Activated T-helper 17 cell treated with anti-CD3 and anti-CD28 coated beads, Interleukin-2, amount 50 U/mL, for 72 hours (primary cell): ENCODE measurements at places on chromosomes 5 and 9. TPM values are rescaled to one million over a fixed set of nuclear protein-coding genes. Genes with fewer than 3 reads are reported as not detected.
A peak's percentile ranks its signal among the peaks of the same experiment; 100 is the strongest.

CD14 gene
- total RNA-seq, result 0.39 TPM

TUT7 gene
- 42.7 TPM for total RNA-seq

- ATAC-seq, result no peak
Observed at GRCh38 chr9:82934949-82935348, 128.0 kb downstream of the RASEF start.

LRSAM1 gene
- total RNA-seq, result 22.0 TPM

SLC6A19 gene
- total RNA-seq, result not detected

GRCh38 chr5:54728588-54728915 is 211.0 kb downstream of the SNX18 start:
- no peak for ATAC-seq

MARCHF11 gene
- not detected for total RNA-seq

GRCh38 chr5:165119175-165119574 is 1613.8 kb downstream of the MAT2B start:
- ATAC-seq, result no peak

GRCh38 chr9:98568909-98569469 is 139.7 kb downstream of the GABBR2 start:
- no peak for ATAC-seq

CCL21 gene
- total RNA-seq, result not detected

- peak; percentile 59 for ATAC-seq
Observed at GRCh38 chr5:143913008-143913752, 101.2 kb downstream of the HMHB1 start.

DNA sequence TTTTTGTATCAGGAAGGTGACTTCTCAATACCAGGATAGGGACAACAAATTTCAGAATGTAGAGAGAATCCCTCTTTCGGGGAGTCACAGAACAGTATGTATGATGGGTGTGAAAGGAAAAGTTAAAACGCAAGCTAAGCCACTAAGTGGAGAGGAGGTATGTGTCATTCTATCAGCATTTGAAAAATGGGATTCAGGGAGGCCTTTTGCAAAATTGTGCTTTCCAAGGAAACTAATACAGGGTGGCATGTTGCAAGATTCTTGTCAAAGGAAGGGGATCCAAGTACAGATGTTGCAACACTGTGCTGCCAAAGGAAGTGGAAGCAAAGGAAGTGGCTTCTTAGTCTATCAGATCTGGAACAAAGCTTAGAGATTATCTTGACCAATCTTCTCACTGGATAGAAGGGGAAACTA is 12.6 kb upstream of the TNIP1 start:
- ATAC-seq, result peak; percentile 34

- ATAC-seq, result no peak
Observed at GRCh38 chr5:162096448-162096847, 28.9 kb downstream of the GABRG2 start.

- no peak for ATAC-seq
Observed at GRCh38 chr5:40367255-40367654, 312.5 kb upstream of the PTGER4 start.

ATG12 gene
- total RNA-seq, result 49.4 TPM

DNA sequence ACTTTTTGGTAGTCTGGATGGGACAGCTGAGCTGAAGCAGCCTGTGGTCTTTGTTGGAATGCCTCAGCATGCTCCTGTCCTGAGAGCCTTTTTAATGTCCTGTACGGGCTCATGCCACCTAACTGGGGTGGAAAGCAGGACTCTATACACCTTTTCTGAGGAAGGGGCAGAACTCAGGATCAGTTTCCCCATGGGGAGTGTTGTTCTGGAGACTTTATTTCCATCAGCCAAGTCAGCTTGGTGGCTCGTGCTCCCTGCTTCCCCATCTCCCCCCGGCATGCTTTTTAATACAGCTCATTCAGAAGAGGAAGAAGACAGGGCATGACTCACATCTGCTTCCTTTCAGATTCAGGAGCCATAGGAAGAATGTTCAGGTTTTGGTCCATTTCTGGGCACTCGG is 5.1 kb upstream of the SEPTIN8 start:
- no peak for ATAC-seq

- peak; percentile 48 for ATAC-seq
Observed at GRCh38 chr5:102811972-102812371, 56.9 kb downstream of the PAM start.

HIGD2A gene
- total RNA-seq, result 120 TPM

NFX1 gene
- total RNA-seq, result 32.0 TPM

PHF24 gene
- 0.16 TPM for total RNA-seq

- no peak for ATAC-seq
Observed at GRCh38 chr5:77010243-77010642, 20.0 kb upstream of the AGGF1 start.

- ATAC-seq, result no peak
Observed at GRCh38 chr9:88421348-88421747, 33.1 kb downstream of the SPIN1 start.

DNA sequence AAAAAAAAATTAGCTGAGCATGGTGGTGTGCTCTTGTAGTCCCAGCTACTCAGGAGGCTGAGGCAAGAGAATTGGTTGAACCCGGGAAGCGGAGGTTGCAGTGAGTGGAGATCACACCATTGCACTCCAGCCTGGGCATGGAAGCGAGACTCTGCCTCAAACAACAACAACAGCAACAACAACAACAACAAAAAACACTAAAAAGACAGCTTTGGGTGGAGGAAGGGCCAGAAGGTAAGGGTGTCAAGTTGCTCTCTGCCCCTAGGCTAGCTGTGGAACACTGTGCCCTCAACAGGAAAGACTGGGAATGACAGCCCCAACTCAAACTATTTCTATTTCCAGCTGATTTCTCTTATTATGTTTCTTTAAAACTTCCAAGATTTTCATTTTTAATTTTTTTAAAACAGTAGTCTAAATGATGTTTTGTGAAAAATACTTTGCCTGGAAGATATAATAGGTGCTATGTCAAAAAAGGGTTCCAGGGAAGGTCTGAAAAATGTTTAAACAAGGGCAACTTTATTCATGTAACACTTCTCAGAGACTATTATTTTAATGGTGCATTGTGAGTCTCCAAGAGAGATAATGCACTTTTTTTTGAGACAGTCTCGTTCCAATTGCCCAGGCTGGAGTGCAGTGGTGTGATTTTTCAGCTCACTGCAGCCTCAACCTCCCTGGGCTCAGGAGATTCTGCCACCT is 29.9 kb downstream of the CLINT1 start:
- ATAC-seq, result no peak

DNA sequence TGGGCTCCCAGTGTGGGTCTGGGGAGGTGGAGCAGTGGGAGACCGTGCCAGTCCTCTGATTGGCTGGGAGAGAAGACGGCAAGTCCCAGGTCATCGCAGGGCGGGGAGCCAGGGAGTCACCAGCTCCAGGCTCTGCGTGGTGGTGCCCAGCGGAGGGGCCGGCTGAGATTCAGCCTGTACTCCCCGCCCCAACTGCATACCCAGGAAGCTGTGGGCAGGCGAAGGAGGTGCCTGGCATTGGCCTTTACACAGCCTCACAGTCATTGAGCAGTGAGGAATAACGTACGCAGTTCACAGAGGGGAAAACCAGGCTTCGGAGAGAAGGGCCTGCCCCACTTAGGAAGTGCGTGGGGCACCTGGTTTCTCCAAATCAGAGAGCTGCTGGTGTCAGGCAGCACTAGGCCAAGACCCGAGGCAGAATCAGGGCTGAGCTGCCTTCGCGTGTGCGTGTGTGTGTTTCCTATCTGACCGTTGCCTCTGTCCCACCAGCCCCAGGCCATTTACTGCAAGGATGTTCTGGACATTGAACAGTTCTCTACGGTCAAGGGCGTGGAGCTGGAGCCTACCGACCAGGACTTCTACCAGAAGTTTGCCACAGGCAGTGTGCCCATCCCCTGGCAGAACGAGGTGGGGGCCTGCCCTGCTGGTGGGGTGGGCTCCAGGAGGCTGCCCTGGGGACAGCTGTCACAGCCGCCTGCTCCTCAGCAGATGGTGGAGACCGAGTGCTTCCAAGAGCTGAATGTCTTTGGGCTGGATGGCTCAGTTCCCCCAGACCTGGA is 6.2 kb upstream of the PRR7 start:
- ATAC-seq, result peak; percentile 94

DNA sequence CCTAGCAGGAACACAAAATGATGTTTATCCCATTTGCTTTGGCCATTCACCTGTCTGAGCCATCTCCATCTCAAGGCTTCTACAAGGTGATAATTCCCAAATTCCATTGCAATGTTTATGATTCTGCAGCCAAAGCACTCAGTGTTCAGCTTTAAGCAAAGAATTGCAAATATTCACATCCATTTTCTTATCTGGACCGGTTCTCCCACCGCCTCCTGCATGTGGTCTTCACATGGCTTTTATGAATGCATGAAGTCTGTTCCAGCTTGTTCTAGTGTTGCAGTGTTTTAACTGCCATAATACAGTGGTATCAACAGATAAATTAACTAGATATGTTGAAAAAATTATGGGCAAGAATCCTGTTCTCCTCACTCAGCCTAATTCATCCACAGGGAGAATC is 443.0 kb upstream of the KLF4 start:
- no peak for ATAC-seq

LRRC19 gene
- not detected for total RNA-seq

GRCh38 chr5:135934939-135935338 is 19.8 kb downstream of the LECT2 start:
- ATAC-seq, result no peak

DNA sequence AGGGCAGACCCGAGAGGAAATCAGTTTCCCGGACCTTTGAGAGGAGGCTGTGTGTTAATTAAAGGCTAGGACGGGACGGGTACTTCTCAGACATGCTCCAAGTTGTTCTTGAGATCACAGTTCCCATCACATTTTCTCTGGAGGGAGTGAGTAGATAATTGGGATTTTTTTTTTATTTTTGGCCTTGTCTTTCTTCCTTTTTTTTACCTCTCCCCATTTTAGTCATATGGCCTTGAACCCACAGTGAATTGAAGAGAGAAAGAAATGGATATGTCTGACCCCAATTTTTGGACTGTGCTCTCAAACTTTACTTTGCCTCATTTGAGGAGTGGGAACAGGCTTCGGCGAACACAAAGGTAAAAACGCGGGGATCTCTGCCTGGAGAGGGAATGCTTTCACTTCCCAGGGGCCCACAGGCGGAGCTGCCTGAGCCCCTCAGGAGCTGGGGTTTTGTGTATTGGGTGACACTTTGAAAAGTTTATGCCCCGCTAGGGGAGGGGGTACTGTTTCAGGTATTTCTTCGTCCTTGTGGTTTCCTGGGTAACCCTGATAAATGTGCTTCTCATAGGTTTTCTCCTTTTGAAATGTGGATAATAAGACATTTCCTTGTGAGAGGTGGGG is 191.8 kb downstream of the CD180 start:
- no peak for ATAC-seq

PPP1R26 gene
- total RNA-seq, result 2.5 TPM

GRCh38 chr5:139746691-139747582 is 48.7 kb upstream of the PSD2 start:
- peak; percentile 80 for ATAC-seq

LVRN gene
- 1.9 TPM for total RNA-seq

DNA sequence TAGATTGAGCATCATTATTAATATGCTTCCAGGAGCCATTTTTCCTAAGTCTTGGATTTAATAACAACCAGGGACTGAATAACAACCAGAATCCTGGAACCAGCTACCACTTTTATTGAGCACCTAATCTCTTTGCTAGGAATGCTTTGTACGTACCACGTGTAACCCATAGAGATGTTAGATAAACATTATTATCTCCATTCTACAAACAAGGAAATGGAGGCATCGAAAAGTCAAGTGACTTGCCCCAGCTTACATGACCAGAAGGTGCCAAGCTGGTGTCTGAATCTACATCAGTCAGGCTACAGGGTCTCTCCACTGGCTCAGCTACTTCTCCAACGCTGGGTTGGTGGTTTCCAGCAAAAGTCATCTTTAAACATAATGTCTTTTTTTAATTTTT is 256.1 kb upstream of the ANKRD55 start:
- no peak for ATAC-seq

GRCh38 chr9:129250786-129251185 is 72.7 kb upstream of the IER5L start:
- ATAC-seq, result no peak

RPL37 gene
- total RNA-seq, result 1,599 TPM

SLC6A7 gene
- not detected for total RNA-seq

GRCh38 chr5:61613679-61614078 is 281.6 kb downstream of the ZSWIM6 start:
- no peak for ATAC-seq

DNA sequence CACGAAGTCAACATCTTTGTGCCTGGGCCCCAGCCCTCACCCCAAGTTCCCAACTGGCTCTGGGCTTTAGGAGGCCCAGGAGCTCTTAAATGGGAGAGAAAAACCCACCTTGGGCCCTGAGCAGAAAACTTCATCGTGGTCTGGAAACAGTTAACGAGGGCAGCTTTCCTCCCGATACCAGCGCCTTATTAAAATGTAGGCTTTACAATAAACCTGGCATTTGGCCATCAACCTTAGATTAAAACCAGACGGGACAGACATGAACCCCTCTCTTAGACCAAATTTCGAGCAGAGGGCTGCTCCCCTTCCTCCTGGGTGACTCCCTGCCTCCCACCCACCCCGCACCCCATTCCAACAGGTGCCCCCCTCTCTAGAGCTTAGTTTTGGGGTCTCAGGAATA is 39.4 kb downstream of the PRRX2 start:
- ATAC-seq, result no peak

DNA sequence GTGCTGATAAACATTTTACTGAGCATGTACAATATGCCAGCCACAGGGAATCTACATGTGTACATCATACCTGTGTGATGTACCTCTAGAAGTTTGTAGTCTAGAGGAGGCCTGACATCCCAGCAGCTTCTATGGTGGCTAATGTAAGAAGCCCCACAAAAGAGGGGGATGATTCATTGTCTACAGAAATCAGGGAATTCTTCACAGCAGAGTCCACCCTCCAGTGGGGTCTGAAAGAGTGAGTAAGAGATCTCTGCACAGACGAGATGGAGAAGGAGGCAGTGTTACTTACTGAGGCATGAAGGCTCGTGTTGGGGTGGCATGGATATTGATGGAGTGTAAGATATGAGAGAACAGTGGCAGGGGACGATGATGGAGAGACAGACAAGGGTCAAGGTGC is 103.0 kb downstream of the NTRK2 start:
- ATAC-seq, result no peak

HK3 gene
- total RNA-seq, result 0.29 TPM

DNA sequence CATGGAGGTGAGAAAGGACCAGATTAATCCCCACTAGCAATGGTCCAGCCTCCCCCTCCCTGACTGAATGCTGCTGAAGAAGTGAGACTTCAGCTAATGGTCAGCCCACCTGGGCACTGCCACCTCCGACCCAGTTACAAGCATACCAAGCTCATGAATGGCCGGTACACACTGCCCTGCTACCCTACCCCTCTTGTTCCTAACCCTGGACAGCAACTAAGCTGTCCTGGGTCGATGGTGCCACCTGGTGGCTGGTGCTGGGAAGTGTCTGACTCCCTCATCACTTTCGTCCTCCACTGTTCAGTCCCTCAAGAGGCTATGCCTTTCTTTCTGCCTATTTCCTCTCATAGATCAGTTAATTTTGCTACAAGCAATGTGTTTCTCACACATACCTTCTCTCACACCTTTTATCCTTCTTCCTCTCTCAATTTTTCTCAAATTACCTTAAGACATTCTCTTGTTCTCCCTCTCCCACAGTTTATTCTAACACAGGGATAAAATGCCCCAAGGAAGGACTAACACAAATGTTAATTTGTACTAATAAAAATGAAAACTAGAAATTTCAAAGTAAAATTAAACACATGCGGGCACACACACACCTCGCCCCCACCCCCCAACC is 42.4 kb downstream of the PAX5 start:
- peak; percentile 34 for ATAC-seq
